ENCODE measurements at places on chromosomes 13 and 19.

DNA sequence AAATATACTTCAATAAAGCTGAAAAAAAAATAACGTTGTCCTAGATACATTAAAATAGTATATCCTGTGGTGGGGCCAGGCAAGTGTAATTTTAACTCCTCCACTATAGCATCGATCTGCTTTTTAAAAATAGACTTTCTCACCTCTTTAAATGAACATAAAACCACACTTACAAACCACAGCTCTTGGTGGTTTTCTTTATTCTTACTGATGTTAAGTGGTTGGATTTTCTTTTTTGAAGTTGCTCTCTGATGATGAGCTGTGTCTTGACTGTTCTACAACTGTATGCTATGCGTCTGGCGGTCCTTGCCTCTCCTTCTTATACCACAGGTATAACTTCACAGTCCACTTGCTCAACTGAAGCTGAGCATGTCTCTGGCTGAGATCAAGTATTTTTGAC lies 721.5 kb upstream of the KLHL1 start:
- no peak for DNase-seq

GRCh38 chr19:10966809-10967208 lies 6.0 kb downstream of the SMARCA4 start:
- DNase-seq: no peak

- peak; percentile 43 for DNase-seq
These were observed 476 bp downstream of the C2CD4C start for GRCh38 chr19:408441-408901.

DNA sequence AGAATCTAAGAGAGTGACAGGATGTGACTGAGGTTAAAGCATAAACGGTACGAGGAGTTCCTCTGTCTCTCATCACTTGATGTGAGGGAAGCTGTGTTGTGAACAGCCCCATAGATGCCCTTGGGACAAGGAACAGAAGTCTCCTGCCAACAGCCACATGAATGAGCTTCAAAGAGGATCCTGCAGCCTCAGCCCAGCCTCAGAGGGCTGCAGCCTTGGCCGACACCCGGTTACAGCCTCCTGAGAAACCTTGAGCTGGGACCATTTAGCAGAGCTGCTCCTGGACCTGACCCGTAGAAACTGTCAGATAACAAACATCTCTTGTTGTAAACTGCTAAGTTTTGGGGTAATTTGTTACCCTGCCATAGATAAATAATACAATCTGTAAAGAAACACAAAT lies 54.2 kb downstream of the CCNE1 start:
- no peak for DNase-seq

DNA sequence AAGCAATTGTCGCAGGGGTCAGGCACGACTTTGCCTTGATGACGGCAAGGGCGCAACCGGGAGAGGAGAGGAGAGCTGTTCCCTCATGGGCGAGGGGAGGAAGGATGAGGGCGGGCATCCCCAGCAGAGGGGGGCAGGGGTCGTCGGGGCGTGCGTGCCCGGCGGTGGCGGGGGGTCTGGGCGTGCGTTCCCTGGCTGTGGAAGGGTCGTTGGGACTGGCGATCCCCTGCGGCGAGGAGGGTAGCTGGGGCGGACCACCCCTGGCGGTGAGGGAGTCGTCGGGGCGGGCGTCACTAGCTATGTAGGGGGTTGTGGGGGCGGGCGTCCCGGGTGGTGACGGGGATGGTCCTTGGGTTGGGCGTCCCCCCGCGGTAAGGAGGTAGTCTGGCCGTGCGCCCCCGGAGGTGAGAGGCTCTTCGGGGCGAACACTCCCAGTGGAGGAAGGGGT lies 1.7 kb downstream of the COMP start:
- no peak for DNase-seq
